ENCODE measurements at places on chromosomes 7 and 10. TPM values are rescaled to one million over a fixed set of nuclear protein-coding genes. Genes with fewer than 3 reads are reported as not detected.

LYZL2 gene
- not detected for total RNA-seq

DDX50 gene
- 30.0 TPM for total RNA-seq

PNLIPRP2 gene
- not detected for total RNA-seq

TCAF2 gene
- total RNA-seq: 1.4 TPM

DNA sequence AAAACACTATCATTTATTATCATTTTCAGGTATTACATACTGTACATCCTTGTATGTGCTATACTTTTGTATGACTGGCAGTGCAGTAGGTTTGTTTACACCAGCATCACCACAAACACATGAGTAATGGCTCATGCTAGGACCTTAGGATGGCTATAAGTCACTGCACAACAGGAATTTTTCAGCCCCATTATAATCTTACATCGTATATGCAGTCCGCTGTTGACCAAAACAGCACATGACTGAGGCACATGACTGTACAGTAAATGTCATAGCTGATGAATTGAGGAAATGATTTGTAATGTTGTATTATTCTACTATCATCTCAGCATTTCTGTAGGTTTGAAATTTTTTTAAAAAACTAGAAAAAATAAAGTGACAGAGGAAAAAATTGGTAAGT is 38.6 kb downstream of the BPGM start:
- no peak for DNase-seq

DNA sequence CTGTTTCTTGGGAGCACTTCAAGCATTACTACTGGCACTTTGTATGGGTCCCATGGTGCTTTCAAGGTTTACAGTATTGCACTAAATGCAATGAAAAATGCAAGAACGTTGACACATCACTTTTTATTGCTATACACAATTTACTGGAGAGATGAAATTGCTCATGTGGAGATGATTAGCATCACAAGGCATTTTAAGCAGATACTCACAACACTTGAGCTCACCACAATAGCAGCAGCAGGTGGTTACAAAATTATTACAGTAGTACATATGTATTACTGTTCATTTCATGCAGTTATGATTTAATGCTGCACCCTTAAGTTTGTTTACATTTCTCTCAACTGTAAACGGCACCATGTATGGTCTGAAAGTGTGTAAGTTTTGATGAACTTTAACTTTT is 537.7 kb downstream of the GRM8 start:
- no peak for DNase-seq

DNA sequence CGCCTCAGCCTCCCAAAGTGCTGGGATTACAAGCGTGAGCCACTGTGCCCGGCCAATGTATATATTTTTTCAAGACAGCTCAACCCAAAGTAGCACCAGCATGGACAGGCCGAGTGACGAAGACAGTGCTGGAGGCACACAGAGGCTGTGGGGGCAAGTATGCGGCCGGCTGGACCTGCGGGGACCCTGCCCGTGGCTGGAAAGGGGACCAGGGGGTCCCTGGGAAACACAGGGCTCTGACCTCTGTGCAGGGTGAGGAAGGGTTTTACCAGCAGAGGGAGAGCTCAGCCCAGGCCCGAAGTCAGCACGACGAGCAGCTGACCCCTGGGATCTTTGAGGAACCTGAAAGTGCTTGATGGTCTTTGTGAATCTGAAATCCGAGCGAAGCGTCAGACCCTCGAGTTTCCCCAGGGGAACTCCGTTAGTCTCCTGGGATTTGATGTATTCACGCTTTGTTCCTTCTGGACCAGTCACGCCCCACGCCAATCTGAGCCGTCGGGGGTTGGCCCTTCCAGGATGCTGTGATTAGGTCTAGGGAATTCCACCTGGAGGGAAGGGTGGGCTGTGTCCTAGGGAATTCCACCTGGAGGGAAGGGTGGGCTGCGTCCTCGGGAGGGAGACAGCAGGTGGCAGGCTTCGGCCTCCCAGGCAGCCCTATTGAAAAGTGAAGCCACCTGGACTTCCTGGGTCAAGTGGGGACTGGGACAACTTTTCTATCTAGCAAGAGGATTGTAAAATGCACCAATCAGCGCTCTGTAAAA is 10.9 kb upstream of the ZFAND2A start:
- no peak for DNase-seq

DNA sequence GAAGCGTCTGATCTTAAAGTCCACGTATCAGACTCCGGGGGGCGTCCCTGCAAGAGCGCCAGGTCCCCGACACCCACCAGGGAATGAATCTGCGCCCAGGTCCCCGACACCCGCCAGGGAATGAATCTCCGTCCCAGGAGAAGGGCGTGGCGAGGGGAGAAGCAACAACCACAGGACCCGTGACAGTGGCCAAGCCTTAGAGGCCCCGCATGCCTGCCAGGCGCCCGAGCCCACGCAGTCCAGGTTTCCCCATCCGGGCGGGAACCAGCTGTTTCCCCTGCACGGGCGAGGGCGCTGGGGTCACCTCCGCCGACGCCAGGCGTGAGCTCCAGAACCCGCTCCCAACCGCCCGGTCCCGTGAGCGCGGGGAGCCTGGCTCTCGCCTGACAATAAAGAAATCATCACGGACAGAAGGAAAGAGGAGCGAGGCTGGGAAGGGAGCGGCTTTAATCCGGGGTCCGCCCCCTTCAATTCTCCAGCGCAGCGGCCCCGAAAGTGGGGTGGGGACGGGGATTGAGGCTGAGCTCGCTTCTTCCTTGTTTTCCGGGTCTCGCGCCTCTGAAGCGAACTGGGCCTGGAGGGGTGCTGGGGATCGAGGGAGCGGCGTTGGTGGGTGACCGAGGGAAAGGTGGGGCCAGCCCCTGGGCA is 29.0 kb upstream of the BMS1 start:
- peak; percentile 14 for DNase-seq

- no peak for DNase-seq
Observed at GRCh38 chr7:155738104-155738503, 74.2 kb downstream of the SHH start.

DNA sequence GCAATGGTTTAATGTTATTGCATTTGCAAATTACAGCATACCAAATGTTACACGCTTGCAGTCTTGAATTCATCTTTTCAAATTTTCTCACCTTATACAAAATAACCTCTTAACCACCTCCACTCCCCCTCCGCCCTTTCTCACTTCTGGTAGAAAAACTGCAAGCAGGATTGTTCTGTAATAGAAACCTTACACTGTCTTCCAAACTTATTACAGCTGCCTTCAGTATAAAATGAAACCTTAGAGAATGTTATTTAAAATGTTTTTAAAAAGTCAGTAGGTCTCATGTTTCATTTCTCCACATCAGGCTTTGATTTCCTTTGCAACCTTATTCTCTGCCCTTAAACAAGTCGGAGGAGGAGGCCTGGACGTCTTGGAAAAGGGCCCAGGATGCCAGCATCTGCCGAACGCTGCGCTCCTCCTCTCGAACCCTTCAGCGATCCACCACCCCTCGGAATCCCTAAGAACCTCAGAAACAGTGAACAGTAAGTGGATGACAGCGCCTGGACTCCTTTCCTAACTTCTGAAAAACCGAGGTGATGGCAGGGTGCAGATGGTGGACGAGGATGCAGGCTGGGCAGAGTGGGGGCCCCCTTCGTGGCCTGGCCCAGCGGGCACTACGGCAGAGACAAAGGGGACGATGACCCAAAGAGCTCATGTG is 74.0 kb downstream of the FGFR2 start:
- DNase-seq: no peak

- DNase-seq: no peak
Observed at GRCh38 chr7:133003052-133003910, 78.6 kb downstream of the CHCHD3 start.

DNA sequence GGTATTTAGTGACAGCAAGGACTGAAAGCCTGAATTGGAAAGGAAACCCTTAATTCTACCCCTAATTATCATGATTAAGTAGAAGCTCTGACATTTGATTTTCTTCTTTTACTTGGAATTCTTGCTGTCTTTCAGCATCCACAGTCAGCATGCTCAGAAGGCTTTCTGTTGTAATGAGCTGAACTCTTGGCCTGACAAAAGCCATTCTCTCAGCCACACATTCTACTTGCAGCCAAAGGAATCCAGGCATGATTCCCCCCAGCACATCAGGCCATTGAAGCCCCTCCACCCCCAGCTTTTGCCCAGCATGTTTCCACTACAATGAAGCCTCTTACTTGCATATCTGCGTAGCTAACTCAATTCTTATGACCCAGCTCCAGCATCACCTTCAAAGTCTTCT is 94.3 kb upstream of the FRMD4A start:
- DNase-seq: no peak

DNA sequence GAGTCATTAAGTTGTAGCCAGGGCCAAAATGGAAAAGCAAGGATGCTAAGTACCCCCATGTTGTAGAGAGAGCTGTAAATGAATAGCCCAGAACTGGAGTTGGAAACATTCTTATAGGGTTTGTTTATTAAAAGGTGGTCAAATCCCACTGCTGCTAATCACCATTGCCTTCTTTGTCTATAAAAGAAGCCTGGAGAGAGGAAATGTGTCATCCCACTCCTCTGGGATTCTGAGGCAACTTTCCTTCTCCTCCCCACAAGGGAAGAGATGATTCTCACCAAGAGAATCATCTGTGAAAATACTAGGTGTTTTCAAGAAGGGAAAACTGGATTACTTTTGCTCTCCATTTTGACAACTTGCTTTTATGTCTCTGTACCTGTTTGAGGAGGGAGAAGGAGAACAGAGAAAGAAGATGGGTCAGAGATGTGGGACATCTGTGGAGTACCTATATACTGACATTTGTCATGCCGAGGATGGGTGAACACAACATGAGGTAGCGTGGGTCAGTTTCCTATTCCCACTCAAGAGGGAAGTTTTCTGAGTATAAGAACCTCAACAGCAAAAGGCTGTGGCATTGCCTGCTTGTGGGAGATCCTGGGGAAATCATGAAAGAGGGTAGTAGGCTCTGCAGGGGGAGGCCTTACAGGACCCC is 262.2 kb downstream of the KIF20B start:
- DNase-seq: no peak

- DNase-seq: no peak
Observed at GRCh38 chr10:30987463-30987862, 44.2 kb downstream of the ZNF438 start.

GRCh38 chr7:15559416-15559928 is 2.3 kb downstream of the AGMO start:
- DNase-seq: no peak

DNA sequence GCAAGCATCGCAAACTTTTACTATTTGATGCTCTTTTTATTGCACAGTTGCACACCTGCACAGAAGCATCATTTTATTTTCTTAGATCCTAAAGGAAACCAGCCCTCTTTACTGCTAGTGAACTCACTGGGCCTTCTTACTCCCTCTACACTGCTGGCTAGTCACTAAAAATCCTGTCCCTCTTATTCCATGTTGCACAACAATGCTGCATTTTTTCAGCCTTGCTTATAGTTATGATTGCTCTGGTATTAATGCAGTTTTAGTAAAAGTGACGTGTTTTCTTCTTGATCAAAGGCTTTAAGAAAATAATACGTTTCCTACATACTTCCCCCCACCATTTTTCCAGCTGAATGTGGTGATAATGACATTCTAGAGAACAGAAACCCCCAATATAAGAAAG is 132.9 kb upstream of the FAM3C start:
- no peak for DNase-seq

DNA sequence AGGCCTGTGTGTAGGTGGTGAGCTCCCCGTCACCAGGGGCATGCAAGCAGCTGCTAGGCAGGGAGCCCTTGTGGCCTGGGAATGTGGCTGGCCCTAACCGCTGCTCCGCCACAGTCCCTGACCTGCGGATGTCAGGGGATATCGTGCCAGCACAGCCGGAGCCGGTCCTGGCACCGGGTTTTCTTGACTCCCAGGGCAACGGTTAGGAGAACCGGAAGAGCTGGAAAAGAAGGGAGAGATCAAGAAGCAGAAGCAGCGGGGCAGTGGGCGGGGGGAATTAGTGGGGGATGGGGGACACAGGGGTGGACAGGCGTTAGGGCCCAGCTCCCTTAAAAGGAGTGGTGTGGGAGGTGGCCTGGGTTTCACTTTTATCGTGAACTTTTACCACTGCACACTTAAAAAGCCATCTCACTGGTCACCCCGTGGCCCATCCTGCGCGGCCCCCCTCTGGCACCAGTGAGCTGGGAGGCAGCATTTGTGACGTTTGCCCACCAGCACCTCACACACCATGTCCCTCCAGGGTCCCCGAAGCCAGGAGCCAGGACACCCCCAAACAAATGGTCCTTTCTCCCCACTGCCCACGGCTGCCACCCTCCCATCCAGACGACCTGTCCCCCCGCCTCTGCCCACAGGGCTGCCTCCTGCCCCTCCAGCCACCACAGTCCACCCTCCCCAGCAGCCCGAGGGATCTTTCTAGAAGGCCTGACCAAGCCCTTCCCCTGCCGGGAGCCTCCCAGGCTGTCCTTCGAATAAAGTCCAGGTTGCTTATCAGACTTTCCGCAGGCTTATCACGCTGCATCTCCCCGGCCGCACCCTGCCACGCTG is 1.8 kb upstream of the MICALL2 start:
- peak; percentile 25 for DNase-seq
